NCI-H510A (cell line): ENCODE measurements at places on chromosomes 7 and 10.

DNA sequence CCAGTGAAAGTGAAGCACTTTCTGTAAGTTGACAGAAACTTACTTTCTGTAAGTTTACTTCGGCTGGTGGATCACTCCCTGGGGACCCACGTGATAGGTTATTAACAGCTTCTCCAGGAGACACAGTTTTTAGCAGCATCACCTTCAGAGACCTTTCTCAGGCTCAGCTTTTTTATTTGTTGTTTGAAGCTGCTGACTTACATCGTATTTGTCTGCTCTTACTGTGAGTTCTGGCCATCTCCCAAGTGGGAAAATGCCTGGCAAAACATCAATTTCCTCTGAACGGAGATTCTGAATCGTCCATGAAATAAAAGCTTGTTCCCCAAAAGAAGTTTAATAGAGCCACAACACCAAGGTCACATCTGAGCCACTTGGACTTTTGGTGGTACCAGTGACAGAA, 178.7 kb upstream of the PODXL start:
- no peak for DNase-seq

DNA sequence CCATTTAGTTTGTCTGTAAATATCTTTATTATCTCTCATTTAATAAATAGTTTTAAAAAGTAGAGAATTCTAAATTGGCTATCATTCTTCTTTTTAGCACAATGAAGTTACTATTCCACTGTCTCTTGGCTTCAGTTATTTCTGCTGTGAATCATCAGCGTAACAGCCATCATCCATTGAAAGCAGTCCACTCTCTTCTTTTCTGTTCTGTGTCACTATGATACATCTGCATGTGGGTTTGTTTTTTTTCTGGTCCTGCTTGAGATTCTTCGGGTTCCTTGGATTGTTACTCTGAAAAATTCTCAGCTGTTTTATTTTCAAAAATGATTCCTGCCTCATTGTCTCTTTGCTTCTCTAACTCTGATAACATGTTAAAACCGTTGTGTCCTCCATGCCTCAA, 52.5 kb downstream of the CSGALNACT2 start:
- DNase-seq: no peak

- no peak for DNase-seq
Measured at GRCh38 chr7:116652793-116653192, 19.2 kb upstream of the MET start.

- peak; percentile 77 for DNase-seq
Measured at GRCh38 chr7:45001138-45001694, 1.2 kb downstream of the CCM2 start.

GRCh38 chr10:124030492-124031110, 62.8 kb downstream of the CHST15 start:
- no peak for DNase-seq

DNA sequence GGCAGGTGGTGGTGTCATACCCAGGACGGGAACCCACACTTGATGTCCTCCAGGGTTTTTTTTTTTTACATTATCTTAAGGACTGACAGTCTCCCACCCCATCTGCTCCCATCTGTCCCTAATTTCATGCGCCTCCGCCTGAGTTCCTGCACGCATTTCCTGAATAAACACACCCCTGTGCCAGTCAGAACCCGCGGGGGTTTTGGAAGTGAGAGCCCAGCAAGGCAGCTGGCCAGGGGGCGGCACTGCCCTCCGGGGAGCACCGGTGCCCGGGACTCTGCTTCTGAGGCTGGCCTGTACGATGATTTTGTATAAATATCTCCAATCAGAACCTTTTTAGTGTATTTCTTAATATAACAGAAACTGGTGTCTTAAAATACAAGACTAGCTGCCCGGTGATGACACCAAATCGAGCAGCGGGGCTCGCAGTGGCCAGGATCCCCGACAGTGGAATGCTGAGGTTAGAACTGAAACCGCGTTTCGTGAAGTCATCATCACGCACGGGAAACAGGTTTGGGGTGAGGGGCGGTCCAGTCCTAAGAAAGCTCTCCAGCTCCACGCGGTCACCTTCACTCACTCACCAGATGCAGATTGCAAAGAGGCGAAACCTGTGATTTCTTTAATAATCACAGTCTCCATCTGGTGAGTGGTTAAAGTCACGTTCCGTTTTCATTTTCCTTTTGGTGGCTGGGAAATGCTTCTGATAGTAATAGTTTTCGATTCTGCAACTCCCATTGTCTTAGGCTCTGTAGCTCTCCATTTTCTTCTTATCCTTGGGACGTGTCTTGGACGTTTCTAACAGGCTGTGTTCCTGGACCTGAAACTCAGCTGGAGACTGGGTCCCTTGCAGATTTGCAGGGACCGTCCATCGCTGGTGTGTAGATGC, 19.7 kb downstream of the BNIP3 start:
- no peak for DNase-seq

DNA sequence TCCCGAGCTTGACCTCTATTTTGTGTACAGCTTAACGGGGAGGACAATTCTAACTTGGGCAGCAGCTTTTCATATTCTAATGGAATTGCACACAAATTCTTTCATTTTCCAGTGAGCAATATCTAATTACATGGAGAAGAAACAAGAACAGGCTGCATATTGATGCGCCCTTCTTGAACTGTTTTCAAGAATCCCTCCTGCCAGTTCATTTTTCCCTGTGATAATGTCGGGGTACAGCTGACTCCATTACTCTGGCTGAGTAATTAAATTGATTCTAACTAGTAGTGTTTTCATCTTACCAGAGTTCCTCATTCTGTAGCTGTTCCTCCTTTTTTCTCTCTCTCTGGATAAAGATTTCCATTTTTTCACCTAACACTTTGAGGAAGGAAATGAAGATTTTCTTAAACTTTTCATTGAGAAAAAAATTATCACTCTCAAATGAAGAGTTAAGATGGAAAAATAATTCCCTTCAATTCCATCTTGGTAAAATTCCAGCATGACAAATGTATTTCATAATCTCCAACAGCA, 190.9 kb downstream of the FANK1 start:
- no peak for DNase-seq

GRCh38 chr10:65320236-65321026, 1605.4 kb upstream of the LRRTM3 start:
- no peak for DNase-seq

GRCh38 chr7:93856323-93856722, 34.2 kb downstream of the TFPI2 start:
- DNase-seq: no peak

GRCh38 chr7:30436046-30436445, 42.5 kb downstream of the NOD1 start:
- DNase-seq: no peak

GRCh38 chr10:70885481-70885880, 2.9 kb downstream of the PCBD1 start:
- no peak for DNase-seq

DNA sequence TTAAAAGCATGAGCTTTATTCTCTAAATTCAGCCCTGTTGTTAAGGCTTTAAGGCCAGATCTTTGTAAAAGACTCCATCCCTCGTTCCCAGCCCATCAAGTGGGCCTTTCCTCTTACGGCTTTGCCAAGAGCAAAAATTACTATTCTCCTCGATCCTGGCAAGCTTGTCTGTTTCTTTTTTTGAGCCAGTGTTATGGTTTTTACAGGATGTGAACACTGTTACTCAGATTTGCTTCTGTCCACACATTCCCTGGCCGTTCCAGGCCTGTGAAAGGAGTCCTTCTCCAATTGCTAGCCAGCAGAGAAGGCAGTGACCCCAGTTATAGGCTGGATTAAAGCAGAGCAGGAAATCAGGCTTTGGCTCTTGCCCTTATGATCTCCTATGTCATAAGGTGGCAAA, 47.0 kb upstream of the EPC1 start:
- DNase-seq: no peak

GRCh38 chr7:98021588-98022351, 31.8 kb upstream of the OCM2 start:
- DNase-seq: no peak

GRCh38 chr10:65342245-65342644, 1583.6 kb upstream of the LRRTM3 start:
- DNase-seq: no peak

DNA sequence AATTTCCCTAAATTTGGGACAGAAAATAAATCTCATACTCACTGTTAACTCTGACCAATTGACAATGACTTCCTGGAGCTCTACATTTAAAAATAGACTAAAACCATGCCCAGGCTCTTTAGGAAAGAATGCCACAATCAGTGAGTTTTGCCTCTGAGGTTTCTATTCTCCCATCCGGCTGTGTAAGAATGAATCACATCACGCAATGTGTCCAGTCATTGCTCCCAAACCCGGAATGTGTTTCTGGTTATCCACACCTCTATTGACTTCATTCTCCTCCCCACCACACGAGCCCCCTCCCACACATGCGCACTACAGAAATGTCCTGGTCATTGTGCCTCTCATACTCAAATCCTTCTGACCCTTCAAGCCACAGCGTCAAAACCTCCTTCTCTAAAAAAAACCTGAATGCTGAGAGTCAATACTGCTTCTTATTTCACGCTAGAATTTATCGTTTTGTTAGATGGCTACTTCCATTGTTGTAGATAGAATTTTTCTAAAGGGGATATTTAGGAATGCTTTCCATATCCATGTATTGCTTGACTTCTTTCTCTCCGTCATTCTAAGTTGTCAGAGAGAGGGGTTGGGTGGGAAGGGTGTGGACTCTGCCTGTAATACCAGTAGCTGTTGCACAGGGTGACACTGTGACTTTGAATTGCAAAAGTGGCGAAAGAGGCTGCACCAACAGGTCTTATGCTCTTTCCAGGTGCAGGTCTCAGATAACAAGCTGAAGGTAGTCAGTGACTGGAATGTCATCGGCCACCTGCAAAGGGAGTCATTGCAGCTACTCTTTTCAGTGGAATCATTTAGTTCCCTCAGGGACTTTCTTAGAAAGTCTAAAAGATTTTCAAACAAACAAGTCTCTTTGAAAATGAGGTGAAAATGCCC, 356.6 kb downstream of the PAXIP1 start:
- DNase-seq: no peak

- no peak for DNase-seq
Measured at GRCh38 chr10:121615836-121616235, 17.6 kb upstream of the FGFR2 start.

GRCh38 chr10:86506499-86506898, 15.1 kb downstream of the WAPL start:
- no peak for DNase-seq

GRCh38 chr10:88687853-88688467, 18.1 kb upstream of the LIPK start:
- no peak for DNase-seq

GRCh38 chr10:7085913-7086589, 324.8 kb downstream of the SFMBT2 start:
- no peak for DNase-seq

DNA sequence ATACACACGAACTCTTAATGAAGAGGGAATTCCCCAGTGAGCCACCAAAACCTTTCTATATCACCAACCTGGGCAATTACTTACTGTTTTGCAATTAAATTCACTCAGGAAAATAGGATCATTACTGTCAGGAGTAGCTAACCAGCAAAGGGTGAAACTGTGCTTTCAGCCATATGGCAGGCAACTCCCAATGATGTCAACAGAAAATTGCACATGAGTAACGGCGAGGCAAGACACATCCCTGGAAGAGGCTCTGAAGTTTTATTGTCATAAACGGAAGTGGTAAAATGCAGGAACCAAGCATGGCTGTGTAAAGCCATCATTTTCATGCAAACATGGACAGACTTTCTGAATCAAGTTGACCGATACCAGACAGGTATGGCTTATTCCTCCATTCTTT, 548.9 kb upstream of the AUTS2 start:
- DNase-seq: no peak

DNA sequence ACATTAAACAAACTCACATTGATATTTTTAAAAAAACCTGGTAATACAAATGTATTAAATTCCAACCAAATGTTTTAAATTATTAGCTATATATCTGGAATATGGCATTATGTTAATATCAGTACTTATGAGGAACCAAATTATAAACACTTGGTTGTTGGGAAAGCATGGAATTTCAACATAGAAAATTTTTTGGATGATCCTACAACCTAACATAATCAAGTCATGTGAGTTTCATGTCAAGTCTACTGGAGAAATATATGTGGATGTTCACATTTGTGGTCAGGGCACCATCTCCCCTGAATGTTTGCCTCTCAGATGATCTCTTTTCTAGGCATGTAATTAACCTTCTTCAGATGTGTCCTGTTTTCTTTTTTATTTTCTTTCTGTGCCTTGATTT, 5.2 kb upstream of the POT1 start:
- no peak for DNase-seq

GRCh38 chr10:66336791-66337190, 589.0 kb upstream of the LRRTM3 start:
- DNase-seq: no peak

GRCh38 chr7:74002474-74003017, 25.4 kb upstream of the ELN start:
- no peak for DNase-seq

- no peak for DNase-seq
Measured at GRCh38 chr10:58651040-58651439, 138.4 kb downstream of the BICC1 start.

DNA sequence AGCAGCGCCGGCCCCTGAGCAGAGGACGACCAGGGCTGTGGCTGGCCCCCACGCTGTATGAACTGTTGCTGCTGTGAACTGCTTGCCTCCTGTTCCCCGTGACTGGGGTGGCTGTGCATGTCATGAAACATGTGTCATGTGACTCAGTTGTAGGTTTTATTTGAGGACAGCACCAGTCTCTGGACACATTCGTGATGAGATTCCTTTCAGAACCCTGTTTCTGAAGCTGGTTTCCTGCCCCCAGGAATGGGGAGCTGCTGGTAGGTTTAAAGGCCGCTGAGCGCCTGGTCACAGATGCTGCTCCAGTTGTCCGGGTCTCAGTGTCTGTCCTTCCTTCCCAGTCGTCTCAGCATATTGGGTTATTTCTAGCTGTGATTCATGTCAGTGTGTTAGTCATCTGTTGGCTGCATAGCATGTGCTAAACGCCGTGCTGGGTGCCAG, 79.1 kb upstream of the PPIF start:
- no peak for DNase-seq

GRCh38 chr7:148041156-148041555, 549.4 kb upstream of the C7orf33 start:
- DNase-seq: no peak

DNA sequence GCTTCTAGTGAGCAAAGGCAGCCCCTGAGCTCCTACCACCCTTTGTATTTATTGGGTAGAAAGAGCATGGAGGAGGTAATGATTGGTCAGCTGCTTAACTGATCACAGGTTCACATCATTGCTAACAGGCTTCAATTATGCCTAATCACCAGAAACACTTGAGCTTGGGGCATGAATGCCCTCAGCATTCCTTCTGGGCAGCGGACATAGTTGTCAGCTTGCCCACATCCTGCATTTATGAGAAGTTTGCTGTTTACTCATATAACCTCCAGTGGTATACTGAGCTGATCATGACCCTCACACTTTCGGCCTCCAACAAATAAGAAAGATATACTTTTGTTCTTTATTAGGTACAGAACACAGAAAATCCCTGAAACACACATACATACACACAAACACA, 140.3 kb upstream of the ODAD2 start:
- no peak for DNase-seq
